NCI-H1105 (cell line): ENCODE measurements at places on chromosomes 5 and 9.

DNA sequence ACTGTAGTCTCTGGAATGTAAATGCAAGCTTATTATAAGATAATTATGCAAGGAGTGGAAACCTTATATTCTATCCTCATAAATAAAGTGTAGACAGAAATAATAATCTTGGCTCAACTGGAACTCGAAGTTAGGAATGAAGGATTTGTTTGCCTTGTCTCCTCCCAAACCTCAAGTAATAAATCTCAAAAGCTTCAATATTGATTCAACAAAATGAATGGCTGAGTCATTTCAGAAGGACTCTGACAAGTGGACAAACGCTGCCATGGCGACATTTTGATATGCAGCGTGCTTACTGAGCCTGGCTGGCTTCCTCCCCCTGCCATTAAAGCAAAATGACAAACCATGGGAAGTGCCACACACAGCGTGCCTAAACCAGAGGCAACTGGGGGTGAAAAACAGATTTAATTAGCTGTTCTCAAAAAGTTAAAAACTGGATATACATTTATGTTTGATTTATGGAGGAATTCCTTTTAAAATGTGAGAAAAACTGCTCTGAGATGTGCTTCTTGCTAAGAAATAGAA, 10.5 kb upstream of the ADGRV1 start:
- DNase-seq, result peak; percentile 50

DNA sequence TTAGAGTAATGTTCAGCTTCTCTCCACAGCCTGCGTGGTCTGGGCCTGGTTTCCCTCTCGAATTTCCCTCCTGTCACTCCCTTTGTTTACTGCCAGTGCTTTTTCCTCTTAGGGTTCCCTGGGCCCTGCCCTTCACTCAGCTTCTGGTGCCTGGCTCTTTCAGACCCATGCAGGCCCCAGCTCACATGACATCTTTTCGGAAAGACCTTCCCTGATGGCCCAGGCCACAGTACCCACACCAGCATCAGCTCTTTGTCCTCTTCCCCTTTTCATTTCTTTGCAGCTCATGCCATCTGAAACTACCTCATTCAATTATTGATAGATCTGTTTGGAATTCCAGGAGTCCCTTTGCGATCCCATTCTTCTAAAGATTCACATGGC, 68.1 kb upstream of the ABL1 start:
- DNase-seq, result no peak

GRCh38 chr5:134494780-134495179, 30.7 kb upstream of the JADE2 start:
- no peak for DNase-seq

DNA sequence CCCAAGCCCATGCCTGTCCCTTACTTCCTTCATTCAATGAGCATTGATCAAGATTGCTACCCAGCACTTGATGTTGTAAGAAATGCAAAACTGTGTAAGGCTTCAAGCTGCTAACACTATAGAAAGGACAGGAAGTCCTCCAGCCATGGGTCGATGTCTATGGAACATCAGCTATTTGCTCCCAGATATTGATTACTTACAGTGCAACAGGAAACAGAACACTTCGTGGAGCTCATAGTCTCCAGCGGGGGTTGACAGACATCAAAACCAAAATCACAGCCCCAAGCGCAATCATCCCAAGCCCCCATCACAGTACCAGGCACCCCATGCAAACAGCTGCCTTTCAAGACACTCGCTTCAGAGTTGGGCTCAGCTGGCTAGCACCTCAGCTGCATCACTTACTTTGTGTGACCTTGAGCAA, 26.8 kb upstream of the DUSP1 start:
- DNase-seq, result no peak

DNA sequence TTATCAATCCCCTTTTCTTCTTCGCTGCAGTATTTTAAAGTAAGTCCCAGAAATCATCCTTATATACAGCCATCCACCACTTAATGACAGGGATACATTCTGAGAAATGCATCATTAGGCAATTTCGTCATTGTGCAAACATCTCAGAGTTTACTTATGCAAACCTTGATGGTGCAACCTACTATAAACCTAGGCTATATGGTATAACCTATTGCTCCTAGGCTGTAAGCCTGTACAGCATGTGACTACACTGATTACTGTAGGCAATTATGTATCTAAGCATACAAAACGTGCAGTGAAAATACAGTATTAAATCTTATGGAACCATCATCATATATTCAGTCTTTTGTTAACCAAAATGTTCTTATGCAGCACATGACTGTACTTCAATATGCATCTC, 36.8 kb downstream of the SAXO1 start:
- no peak for DNase-seq

DNA sequence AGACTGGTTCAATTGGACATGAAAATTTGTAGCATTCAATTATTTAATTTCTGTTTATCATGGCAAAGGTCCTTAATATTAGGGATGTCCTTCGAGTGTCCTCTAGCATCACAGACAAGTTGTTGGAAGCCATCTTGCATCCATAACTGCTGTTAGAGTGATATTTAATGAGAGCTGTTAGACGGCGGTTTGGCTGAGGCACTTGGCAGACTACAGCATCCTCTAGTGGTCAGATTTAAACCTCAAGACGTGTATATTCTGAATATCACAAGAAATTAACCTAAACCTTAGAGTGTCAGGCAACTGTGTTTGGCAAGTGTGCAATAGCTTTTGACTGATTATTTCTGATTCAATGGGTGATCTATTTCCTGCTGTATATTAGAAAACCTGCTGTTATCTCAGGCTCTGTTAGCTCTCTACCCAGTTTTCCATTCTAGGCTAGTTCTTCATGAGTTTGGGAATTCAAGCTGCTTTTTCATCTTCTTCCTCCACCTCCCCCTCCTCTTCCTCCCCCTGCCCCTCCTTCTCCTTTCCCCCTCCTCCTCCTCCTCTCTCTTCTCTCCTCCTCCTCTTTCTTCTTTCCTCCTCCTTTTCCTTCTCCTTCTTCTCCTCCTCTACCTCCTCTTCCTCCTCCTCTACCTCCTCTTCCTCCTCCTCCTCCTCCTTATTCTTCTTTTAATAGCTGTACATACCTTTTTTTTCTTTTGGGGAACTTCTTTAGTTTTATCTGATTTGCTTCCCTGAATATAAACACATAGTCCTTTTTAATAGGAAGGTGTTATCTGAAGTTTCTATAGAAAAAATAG, 8.6 kb downstream of the SPINK1 start:
- DNase-seq, result peak; percentile 40

DNA sequence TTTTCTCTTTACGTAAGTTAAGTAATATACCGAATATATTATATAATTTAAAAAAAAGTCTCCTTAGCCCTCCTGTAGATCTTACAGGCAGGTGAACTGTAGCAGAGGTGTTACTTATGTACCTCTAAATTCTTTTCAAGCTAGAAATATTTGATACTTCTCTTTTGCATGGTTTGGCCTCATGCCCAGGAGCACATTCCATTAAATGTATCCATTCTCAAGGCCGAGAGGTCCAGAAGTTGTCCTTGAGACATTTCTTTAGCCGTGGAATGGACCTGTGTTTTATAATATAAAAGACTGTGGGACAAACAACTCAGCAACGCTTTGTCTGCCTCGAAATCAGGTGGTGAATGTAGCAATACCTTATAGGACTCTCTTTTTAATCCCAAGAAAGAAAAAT, 184.5 kb downstream of the TRIO start:
- DNase-seq, result no peak

- no peak for DNase-seq
These were observed 169.2 kb downstream of the AUH start for GRCh38 chr9:91192381-91193086.
